ENCODE measurements at places on chromosomes 11 and 22.

- DNase-seq: no peak
Measured at GRCh38 chr22:37464181-37464580, 22.0 kb downstream of the MFNG start.

- no peak for DNase-seq
Measured at GRCh38 chr11:122155765-122156527, 39.9 kb upstream of the BLID start.

- no peak for DNase-seq
Measured at GRCh38 chr11:18299721-18300120, 22.2 kb downstream of the HPS5 start.

GRCh38 chr11:110948112-110948511, 235.9 kb upstream of the ARHGAP20 start:
- DNase-seq: no peak

GRCh38 chr11:69460540-69461257, 20.8 kb upstream of the LINC01488 start:
- no peak for DNase-seq
